Neural progenitor cell (in vitro differentiated cells): ENCODE measurements at places on chromosomes 7 and 10. TPM values are rescaled to one million over a fixed set of nuclear protein-coding genes. Genes with fewer than 3 reads are reported as not detected.
A peak's percentile ranks its signal among the peaks of the same experiment; 100 is the strongest.

BTRC gene
- total RNA-seq, result 23.5 and 25.4 TPM in 2 replicates

AP4M1 gene
- total RNA-seq, result 15.3 and 15.4 TPM in 2 replicates

GRM3 gene
- 13.6 and 22.2 TPM in 2 replicates for total RNA-seq

SFTPA2 gene
- not detected in 2 replicates for total RNA-seq

RPS24 gene
- total RNA-seq, result 3,232 and 5,646 TPM in 2 replicates

GNGT1 gene
- total RNA-seq, result 0.06 TPM in 1 of 2 replicates, not detected in the other

AQP1 gene
- total RNA-seq, result 0.87 TPM in 1 of 2 replicates, not detected in the other

- no peaks in the 10 kb centered on the region for H3K4me1 ChIP-seq
- H3K27me3 ChIP-seq, result no peaks in the 10 kb centered on the region
- no peak for DNase-seq
- H3K36me3 ChIP-seq, result no peaks in the 10 kb centered on the region
- H3K27ac ChIP-seq, result no peak overlapping the region
Observed at GRCh38 chr7:65946904-65947303, 35.1 kb downstream of the GUSB start.

GRCh38 chr10:80501913-80502521 is 35.7 kb upstream of the SH2D4B start:
- H3K4me3 ChIP-seq, result no peak overlapping the region
- no peaks in the 10 kb centered on the region for H3K36me3 ChIP-seq
- no peaks in the 10 kb centered on the region for H3K27me3 ChIP-seq
- H3K4me1 ChIP-seq, result peaks cover 50% of the 10 kb centered on the region
- H3K27ac ChIP-seq, result no peak overlapping the region

GRCh38 chr7:27186668-27187474 is 1.8 kb upstream of the HOXA11 start:
- no peaks in the 10 kb centered on the region for H3K36me3 ChIP-seq
- H3K27me3 ChIP-seq, result peaks cover 100% of the 10 kb centered on the region
- H3K4me3 ChIP-seq, result no peak overlapping the region
- H3K4me1 ChIP-seq, result peaks cover 14% of the 10 kb centered on the region
- no peak overlapping the region for H3K27ac ChIP-seq
- no peak for DNase-seq

- no peaks in the 10 kb centered on the region for H3K4me1 ChIP-seq
- H3K4me3 ChIP-seq, result no peak overlapping the region
- no peak overlapping the region for H3K27ac ChIP-seq
- no peaks in the 10 kb centered on the region for H3K36me3 ChIP-seq
Observed at GRCh38 chr7:96605045-96605716, 104.5 kb downstream of the SEM1 start.

GRCh38 chr10:90975096-90975495 is 54.2 kb upstream of the ANKRD1 start:
- H3K36me3 ChIP-seq, result no peaks in the 10 kb centered on the region
- no peaks in the 10 kb centered on the region for H3K4me1 ChIP-seq
- no peaks in the 10 kb centered on the region for H3K27me3 ChIP-seq
- DNase-seq, result no peak

GRCh38 chr10:104299031-104299904 is 30.3 kb downstream of the GSTO2 start:
- no peaks in the 10 kb centered on the region for H3K27me3 ChIP-seq
- no peaks in the 10 kb centered on the region for H3K4me1 ChIP-seq
- DNase-seq, result no peak
- no peak overlapping the region for H3K27ac ChIP-seq

- H3K36me3 ChIP-seq, result no peaks in the 10 kb centered on the region
- no peaks in the 10 kb centered on the region for H3K27me3 ChIP-seq
- no peak overlapping the region for H3K4me3 ChIP-seq
- no peak for DNase-seq
- peaks cover 11% of the 10 kb centered on the region for H3K4me1 ChIP-seq
- no peak overlapping the region for H3K27ac ChIP-seq
Observed at GRCh38 chr10:19874791-19875190, 58.6 kb downstream of the PLXDC2 start.

GRCh38 chr10:79052291-79053080 is 16.3 kb upstream of the ZMIZ1 start:
- H3K4me3 ChIP-seq, result no peak overlapping the region
- no peaks in the 10 kb centered on the region for H3K36me3 ChIP-seq
- no peaks in the 10 kb centered on the region for H3K27me3 ChIP-seq
- H3K4me1 ChIP-seq, result peaks cover 31% of the 10 kb centered on the region

GRCh38 chr10:85045046-85045445 is 716.7 kb downstream of the CCSER2 start:
- H3K4me1 ChIP-seq, result peaks cover 6% of the 10 kb centered on the region
- no peaks in the 10 kb centered on the region for H3K36me3 ChIP-seq
- no peak overlapping the region for H3K27ac ChIP-seq

DNA sequence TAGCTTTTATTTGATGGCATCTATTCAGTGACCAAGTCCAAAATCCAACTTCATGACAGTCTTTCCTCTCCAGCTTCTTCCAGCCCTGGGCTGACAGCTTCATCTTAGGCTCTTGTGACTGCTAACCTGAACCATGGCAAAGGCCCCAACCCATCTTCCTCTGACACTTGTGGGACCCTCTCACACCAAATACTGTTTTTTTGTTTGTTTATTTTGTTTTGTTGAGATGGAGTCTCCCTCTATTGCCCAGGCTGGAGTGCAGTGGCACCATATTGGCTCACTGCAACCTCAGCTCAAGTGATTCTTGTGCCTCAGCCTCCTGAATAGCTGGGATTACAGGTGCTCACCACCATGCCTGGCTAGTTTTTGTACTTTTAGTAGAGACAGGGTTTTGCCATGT is 265.2 kb downstream of the GATA3 start:
- no peak for DNase-seq
- H3K4me3 ChIP-seq, result no peak overlapping the region
- no peaks in the 10 kb centered on the region for H3K4me1 ChIP-seq
- peaks cover 2% of the 10 kb centered on the region for H3K27me3 ChIP-seq
- H3K27ac ChIP-seq, result no peak overlapping the region
- no peaks in the 10 kb centered on the region for H3K36me3 ChIP-seq

GRCh38 chr7:30556840-30557239 is 37.8 kb upstream of the GARS1 start:
- H3K4me1 ChIP-seq, result peaks cover 30% of the 10 kb centered on the region
- H3K27me3 ChIP-seq, result no peaks in the 10 kb centered on the region
- H3K4me3 ChIP-seq, result peak overlapping the region; percentile 16
